ACHN (cell line): ENCODE measurements at places on chromosomes 4 and X.
A peak's percentile ranks its signal among the peaks of the same experiment; 100 is the strongest.

DNA sequence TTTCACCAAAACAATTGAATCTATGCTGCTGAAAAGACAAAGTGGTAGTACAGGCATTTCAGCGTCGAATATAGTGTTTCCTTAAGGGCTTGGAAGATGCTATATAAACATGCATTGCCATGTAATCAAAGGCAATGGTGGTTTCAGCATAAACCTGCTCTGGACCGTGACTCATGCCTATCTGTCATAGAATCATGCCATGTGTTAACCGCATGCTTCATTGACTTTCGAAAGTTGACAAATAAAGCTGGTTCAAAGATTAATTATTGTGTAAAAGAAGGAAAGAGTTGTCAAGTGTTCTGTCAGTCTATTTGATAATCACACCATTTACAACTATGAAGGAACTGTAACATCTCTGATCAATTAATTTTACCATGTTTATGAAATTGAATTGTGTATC is 83.2 kb downstream of the FUNDC1 start:
- no peak for DNase-seq

DNA sequence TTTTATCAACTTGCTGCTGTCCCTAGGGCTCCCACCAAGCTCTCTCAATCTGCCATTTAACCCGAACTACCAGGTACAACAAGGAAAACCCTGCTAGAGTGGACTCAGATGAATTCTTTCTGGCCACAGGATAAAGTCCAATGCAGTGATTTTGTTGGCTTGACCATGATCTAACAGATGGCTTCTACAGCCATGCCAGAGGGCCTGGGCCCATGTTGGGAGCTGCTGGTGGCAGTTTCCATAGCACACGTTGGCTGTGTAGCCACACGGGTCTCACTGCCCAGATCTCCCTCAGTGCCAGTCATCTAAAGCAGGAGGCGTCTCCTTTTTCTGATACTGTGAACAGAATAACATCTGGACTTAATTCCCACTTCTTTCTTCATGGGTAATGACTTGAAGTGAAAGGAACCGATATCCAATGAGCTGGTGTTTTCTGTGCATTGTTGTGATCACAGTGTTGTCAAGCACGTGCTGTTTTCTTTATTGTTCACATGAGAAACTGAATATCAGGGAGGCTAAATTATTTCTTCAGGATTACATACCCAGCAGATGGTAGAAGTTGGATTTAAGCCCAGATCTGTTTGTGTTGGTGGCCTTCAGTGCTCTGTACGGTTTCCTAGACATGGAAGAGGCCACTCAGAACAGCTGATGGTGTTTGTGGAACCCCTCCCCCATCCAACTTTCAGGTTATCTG is 85.2 kb upstream of the CLCN4 start:
- DNase-seq, result no peak

DNA sequence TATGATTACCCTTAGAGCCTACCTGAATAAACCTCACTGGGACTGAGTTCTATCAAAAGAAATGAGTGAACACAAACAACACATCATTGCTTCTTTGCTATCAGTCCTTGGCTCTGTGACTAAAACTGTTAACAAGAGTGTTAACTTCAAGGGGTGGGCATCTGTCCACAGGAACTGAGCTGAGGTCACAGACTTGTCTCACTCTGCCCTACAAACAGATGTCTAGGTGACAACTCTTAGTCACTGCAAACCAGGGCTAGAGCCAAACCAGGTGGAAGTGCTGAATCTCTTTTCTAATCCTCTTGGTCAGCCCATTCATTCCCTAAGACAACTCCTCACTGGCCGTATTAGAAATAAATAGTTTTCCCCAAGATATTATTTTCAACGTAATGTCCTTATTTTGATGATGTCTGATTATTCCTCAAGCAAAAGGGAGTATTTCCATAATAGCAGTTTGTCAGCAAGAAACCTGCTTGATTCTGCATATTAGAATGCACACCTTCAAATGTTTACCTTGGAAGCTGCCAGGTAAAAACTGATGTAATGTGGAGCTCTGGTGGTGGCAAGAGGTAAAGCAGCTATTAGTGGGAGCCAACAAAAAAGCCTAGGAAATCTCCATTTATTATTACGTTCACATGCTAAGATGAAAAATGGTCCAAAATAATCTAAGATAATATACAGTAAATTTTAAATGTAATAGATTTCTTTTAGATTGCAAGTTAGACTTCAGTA is 4.0 kb downstream of the COL25A1 start:
- no peak for DNase-seq

GRCh38 chr4:7630568-7631287 is 196.0 kb upstream of the PSAPL1 start:
- DNase-seq, result peak; percentile 57

DNA sequence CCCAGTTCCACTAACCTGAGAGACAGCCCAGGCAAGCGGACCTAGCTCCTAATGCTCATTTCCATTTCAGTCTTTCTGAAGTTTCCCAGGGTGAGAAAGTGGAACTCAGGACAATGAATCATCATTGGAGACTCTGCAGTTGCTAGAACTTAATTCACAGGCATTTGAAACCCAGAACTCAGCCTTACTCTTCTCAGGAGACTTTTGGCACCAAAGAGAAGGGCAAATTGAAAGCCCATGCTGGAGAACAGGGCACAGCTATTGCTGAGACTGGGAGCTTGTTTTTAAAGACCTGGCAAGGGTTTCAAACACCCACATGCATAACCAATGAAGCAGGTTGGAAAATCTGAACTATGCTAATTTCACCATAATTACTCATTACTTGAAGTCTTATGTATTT is 36.0 kb downstream of the BST1 start:
- DNase-seq, result no peak

- DNase-seq, result no peak
Observed at GRCh38 chr4:57553728-57554127, 443.5 kb upstream of the IGFBP7 start.

- no peak for DNase-seq
Observed at GRCh38 chrX:5842601-5843000, 386.1 kb downstream of the NLGN4X start.

DNA sequence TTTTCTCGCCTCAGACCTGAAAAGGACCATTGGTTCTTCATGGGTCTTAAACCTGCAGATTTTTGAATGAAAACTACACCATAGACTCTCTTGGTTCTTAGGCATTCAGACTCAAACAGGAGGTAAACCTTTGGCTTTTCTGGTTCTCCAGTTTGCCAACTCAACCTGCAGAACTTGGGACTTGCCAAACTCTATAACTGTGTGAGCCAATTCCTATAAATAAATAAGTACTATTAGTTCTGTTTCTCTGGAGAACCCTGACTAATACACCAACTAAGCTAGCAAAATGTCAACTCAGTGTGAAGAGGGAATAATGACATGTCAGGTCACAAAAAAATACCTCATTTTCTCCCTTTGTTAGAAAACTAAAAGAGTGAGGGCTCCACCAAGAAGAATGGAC is 374.6 kb downstream of the RAB28 start:
- DNase-seq, result no peak

GRCh38 chrX:109638158-109638557 is 13.2 kb upstream of the KCNE5 start:
- no peak for DNase-seq

- DNase-seq, result no peak
Observed at GRCh38 chr4:81335122-81335912, 120.3 kb upstream of the PRKG2 start.

DNA sequence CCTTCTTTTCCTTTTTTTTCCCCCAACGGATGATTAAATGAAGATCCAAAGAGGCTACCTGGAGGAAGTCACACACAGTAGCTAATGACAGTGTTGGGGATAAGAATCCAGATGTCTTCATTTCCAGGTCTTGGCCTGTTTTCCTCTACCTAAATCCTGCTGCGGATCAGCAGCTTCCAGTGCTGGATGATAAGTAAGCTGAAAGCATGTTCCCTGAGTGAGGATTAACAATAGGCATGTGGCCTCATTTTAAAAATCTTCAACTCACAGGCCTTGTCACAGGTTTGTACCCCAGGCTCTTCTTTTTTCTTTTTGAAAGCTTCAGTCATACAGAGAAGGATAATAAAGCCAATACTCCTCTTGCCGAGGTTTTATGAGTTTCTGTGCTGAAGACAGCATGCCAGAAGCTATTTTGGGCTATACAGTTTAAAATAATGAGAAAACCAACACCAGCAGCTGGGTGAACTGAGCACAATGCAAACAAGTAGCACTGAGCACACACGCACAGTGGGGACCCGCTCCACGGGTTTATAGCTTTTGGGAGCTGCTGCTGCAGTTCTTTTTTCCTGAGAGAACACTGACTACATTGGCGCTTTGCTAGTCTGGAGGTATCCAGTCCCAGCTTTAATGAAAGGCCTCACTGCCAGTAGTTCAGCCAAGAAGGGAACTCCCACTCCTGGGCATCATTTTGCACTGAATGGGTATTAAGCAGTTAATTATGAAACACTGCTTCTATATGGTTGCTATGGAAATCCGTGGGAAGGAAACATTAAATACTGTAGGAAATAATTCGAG is 184.2 kb upstream of the CTSO start:
- DNase-seq, result no peak

DNA sequence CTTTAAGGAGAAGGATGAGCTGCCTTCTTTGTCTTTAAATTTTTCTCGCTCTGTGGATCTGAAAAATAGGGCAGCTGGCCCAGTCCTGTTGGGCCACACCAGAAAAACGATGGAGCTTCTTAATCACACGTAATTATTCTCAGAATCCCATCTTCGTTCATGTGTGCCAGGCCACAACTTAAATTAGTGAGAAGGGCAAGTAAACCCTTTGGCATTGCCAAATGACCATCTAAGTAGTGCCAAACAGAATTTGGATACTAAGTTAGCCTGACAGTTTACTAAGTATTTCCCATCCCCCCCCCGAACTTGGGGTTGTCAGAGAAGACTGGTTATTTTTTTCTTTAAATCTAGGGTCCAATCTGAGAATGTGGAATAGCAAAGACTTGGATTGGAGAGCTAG is 62.0 kb downstream of the CASP3 start:
- no peak for DNase-seq

- no peak for DNase-seq
Observed at GRCh38 chr4:19514276-19515070, 737.2 kb upstream of the SLIT2 start.

GRCh38 chr4:4614925-4615678 is 73.3 kb upstream of the STX18 start:
- no peak for DNase-seq

GRCh38 chrX:124592744-124593143 is 246.4 kb downstream of the SH2D1A start:
- no peak for DNase-seq

GRCh38 chr4:2069161-2069971 is 10.2 kb downstream of the NAT8L start:
- no peak for DNase-seq

DNA sequence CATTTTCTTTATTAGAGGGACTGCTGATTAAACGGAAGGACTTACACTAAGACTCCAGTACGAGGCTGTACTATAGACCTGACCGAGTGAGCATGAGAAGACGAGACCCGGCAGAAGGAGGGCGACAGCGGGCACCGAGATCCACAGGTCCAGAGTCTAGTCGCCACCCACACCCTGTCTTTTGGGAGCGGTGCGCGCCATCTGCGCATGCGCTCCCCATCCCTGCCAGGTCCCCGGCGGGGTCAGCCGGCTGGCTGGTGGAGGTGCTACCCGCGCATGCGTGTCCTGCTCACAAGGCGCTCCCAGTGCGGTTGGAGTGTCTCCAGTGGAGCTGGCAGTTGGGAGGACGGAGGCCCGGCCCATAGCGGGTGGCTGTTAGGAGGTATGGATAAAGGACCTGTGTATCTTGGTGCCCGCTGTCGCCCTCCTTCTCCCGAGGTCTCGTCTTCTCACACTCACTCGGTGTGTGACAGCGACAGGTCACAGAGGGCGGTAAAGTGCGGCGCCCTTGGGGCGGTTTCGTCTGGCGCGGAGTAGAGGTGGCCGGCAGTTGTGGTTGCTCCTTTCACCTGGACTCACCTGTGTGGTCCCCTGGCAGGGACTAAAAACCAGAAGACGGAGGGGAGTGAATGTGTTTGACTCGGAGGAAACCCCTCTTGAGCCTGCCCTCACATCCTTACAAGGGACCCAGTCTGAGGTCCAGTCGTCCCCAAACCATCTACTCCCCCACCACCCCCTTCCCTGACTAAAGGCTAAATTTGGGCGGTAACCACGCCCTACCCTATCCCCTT is 7.6 kb upstream of the HSD17B10 start:
- DNase-seq, result peak; percentile 65

GRCh38 chr4:169098054-169098497 is 88.0 kb upstream of the CBR4 start:
- DNase-seq, result no peak

GRCh38 chrX:10628906-10629305 is 8.5 kb upstream of the MID1 start:
- no peak for DNase-seq

DNA sequence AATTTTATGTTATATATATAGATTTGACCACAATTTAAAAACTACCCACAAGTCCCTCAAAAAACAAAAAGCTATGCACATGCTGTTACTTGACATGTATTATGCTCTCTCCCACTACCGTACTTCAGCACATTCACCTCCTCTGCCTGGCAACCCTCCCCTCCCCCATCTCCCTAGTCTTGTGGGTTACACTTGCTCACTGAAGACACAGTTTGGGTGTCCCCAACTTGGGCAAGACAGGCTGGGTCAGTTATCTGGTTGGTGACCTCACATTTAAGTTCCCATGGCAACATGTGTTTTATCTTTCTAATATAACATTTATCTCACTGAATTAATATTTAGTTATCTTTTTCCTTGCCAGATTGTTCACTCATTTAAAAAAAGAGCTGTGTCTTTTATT is 32.7 kb downstream of the SEC24D start:
- DNase-seq, result no peak

- no peak for DNase-seq
Observed at GRCh38 chr4:67048530-67048929, 496.8 kb downstream of the CENPC start.

DNA sequence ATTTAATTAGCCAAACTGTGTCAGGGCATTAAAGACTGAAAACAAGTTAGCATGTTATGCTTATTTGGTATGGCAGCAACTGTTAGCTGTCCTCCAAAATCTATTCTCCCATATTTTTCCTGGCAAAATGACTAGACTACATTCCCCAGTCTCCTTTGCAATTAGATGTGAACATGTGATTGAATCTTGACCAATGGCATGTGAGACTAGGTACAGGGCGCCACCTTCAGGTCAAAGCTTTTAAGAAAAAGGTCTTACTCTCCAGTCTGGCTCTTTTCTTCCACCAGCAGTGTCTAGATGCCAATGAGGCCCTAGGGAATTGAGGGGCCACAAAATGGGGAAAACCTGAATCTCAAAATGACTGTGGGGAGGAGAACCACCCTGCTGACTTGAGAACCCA is 408.2 kb downstream of the SMARCA1 start:
- peak; percentile 39 for DNase-seq

DNA sequence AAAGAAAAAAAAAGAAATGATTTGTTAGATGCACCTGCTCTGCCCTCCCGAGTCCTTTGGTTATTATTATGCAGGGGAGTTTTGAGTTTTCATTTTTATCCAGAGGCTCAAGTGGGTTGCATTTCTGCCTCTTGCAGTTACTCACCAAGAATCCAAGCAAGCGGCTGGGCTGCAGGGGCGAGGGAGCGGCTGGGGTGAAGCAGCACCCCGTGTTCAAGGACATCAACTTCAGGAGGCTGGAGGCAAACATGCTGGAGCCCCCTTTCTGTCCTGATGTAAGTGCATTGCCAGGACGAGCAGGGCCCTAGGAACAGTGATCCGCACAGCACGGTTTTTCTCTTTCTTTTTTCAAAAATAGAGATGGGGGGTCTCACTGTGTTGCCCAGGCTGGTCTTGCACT is 39.1 kb downstream of the HTT-AS start:
- no peak for DNase-seq
